Naive thymus-derived CD4-positive, alpha-beta T cell (primary cell): ENCODE measurements at places on chromosomes 6 and 20.
A peak's percentile ranks its signal among the peaks of the same experiment; 100 is the strongest.

DNA sequence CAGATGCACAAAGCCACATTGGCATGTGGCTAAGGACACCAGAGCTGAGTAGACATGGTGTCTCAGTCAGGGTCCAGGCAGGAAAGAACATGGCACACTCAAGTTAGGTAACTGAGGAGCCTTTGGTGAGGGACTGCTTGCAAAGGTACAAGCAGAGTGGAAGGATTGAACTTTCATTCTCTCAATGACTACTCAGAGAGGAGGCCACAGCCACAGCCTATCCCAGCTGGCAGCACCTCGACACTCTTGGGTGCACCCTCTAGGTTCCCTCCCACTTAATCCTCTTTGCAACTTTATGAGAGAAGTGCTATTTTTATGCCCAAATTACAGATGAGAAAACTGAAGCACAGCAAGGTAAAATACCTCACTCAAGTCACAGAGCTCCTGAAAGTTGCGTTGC is 73.4 kb downstream of the ISM1 start:
- DNase-seq = no peak

GRCh38 chr6:169904051-169904922 is 152.9 kb downstream of the ERMARD start:
- no peak for DNase-seq

DNA sequence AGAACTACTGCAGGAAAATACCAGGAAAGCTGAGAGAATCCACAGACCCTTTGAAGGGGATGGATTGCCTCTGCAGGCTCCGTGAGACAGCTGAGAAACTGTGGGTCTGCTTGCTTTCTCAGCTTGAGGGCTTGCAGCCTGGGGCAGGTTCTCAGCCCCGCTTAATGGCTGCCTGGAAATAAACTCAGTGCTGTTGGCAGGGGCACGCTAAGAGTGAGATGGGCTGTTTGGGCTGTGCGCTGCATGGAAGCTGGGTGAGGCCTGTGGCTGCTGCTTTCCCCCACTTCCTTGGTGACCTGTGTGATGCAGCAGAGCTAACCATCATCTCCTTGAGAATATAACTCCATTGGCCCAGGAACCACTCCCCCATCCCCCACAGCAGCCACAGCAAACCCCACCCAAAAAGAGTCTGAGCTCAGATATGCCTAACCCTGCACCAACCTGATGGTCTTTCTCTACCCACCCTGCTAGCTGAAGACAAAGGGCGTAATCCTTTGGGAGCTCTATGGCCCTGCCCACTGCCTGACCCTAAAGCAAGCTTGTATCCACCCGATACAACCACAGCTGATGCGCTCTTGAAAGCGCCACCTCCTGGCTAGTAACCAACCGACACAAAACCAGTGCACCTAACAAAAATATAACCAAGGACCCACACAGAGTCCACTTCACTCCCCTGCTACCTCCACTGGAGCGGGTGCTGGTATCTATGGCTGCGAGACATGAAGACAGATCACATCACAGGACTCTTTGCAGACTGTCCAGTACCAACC is 800.6 kb upstream of the MAP3K7 start:
- DNase-seq = no peak

- no peak for DNase-seq
Observed at GRCh38 chr20:55160037-55160436, 684.6 kb downstream of the DOK5 start.

DNA sequence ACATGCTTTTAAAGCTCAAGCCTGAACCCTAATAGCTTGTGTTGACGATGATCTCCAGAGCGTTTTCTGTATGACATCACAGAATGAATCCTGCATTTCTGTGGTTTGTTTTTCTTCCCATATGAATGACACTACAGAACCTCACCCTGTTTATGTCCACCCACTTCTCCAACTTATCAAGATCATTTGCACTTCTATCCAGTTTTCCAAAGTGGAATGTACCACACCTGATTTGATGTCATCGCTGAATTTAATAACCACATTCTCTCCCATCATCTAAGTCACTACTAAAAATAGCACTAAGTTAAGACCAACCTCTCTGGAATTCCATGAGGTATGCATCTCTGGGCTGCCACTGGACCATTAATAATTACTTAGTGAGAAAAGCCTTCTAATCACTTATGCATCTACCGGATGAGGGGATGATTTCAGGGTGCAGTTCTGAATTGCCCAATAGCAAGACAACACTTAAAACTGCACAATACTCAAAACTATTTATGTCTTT is 33.3 kb upstream of the CITED2 start:
- no peak for DNase-seq

GRCh38 chr20:10920396-10920795 is 246.6 kb upstream of the JAG1 start:
- no peak for DNase-seq

DNA sequence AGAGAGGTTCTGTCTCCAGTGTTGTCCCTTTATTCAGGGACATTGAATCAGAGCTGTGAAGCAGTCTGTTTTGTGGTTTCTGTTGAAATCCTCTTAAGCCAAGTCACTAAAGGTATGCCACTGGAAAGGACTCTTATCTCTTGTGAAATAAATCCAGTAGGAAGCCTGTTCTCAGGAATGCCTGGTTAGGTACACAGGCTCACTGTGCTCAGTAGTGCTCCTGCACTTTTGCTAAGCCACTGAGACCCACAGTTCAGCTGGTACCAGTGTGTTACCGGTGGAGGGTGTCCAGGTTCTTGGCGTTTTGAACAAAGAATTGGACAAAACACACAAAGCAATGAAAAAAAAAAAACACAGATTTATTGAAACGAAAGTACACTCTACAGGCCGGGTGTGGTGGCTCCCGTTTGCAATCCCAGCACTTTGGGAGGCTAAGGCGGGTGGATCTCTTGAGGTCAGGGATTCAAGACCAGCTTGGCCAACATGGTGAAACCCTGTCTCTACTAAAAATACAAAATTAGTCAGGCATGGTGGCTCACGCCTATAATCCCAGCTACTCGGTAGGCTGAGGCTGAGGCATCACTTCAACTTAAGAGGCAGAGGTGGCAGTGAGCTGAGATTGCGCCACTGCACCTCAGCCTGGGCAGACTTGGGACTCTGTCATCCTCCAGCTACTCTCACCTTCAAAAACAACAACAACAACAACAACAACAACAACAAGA is 186.1 kb downstream of the JARID2 start:
- DNase-seq = no peak

GRCh38 chr6:137873273-137873762 is 6.3 kb downstream of the TNFAIP3 start:
- DNase-seq = peak; percentile 29

GRCh38 chr6:136037242-136037875 is 185.9 kb downstream of the PDE7B start:
- DNase-seq = peak; percentile 10

GRCh38 chr6:156427345-156427744 is 349.8 kb upstream of the ARID1B start:
- DNase-seq = no peak

- no peak for DNase-seq
Observed at GRCh38 chr20:22977047-22977785, 57.9 kb upstream of the SSTR4 start.

GRCh38 chr6:118649918-118650581 is 1.3 kb downstream of the CEP85L start:
- no peak for DNase-seq

DNA sequence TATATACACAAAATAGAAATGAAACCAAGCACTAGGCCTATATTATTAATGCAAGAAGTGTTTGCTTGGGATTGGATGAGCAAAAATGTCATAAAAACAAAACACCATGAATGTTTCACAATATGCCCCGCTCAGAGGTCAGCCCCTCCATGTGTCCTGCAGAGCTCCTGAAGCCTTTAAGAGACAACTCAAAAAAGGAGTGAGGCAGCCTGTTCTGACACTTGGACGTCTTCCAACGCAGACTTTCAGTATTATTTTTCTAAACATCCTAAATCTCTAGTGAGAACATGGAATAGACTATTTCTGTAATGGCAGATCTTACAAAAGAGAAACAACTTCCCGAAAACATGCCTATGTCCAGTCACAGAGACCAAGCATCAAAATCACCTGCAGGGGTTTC is 322.6 kb downstream of the PRKN start:
- DNase-seq = no peak

DNA sequence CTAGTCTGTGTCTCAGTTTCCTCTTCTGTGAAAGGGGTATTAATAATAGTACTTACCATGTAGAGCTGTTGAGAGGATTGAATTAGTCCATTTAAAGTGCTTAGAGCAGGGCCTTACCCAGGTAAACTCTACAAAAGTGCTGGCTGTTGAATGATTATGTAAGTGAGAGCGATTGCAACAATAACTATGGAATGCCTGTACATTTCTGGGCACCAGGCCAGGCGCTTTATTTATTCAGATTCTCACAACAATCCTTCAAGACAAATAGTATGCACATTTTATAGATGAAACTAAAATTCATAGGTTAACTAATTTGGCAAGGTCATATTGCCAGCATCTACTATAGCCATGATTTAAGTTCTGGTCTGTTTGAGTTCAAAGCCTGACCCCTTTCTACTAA is 78.3 kb upstream of the MMS22L start:
- no peak for DNase-seq

- peak; percentile 67 for DNase-seq
Observed at GRCh38 chr6:122491919-122492555, 20.4 kb upstream of the SERINC1 start.

DNA sequence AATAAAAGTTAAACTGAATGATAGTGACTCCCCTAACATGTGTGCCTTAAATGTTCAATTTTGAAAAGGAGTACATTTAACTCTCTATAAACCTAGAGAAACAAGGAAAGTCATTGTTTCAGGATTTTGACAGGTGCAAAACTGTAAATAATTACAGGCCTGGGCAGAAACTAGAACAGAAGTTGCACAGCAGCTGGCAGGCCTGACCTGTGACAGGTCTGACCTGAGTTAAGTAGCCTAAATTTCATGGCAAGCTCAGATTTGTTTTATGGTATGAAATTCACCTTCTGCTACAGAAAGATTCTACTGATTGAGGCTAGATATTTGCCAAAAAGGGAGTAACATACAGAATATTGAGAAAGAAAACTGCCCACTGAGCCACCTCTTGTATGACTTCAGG is 166.1 kb downstream of the CDKAL1 start:
- DNase-seq = no peak

DNA sequence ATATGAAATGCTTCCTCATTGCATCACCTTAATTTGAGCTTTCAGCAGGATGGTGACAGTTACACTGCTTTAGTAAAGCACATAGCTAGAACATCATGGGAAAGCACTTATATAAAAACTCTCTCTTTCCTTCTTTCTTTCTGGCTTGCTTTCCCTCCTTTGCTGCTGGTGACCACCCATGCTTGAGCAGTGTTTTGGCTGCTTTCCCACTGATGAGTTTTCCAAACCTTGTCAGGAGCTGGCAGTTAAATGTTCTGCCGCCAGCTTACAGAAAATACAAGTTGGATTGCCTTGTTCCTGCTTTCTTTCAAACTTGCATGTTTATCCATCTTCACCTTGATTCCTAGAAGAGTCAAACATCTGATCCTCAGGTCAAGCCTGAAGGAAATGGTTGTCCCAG is 323.9 kb downstream of the FOXA2 start:
- DNase-seq = no peak

DNA sequence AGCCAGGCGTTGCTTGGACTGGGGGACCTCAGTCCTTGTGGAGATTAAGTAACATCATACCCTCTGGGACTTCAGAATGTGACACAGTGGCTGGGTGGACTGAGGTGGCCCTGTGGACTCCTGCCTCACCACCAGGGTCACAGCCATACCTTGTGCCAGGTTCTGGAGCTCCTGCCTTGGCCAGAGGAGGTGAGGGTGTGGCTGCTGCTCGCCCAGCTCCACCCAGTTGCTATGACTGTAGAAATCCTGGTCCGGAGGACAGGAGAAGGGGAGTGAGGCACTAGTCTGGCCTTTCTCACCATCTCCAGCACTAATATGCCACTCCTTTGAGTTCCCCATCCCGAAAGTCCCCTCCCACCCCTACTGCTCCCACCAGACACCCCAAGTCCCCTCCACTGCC is 1.9 kb downstream of the VWA7 start:
- DNase-seq = no peak

DNA sequence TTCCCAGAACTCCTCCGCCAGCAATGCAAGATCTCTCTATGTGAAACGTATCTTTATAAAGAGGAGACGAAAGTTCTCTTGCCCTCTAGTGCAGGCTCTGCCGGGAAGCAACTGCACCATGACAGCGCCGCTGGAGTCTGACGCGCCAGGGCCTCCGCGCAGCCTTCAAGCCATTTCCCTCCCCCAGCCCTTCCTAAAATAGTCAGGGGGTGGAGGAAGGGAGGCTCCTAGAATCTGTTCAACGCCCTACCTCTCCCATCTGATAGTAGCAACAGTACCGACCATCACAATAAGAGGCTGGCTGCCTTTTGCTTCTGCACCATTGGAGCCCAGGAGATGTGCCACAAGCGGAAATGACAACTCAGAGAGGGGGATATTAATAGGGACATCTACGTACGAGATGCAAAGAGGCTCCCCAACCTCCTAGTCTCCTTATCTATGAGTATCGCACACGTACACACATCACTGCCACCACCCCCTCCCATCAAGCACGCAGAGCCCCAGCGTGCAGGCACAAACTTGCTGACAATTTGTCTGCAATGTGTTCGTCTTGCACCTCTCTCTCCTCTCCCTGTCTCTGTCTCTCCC is 1.0 kb downstream of the SYNE1 start:
- DNase-seq = no peak

- DNase-seq = no peak
Observed at GRCh38 chr6:166715992-166716391, 88.9 kb upstream of the RPS6KA2 start.

DNA sequence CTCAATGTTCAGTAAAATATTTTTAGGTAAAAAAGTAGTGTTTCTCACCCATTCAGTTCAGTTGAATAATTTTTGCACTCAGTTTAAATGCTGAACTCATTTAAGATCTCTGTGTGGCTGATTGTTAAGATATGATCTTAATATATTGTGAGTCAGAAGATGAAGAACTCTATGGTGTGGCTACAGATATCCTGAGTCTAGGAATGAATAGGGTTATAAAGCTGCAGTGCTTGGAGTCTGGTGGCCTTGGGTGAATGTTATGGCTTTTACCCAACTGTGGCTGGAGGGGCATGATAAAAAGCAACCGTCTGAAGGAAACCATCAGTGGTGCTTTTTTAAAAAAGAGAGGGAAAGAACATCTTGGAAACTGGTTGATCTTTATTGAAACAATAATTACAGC is 65.9 kb downstream of the CCN2 start:
- no peak for DNase-seq

- no peak for DNase-seq
Observed at GRCh38 chr6:82078286-82078908, 169.1 kb downstream of the IBTK start.

GRCh38 chr6:11143394-11144371 is 32.2 kb upstream of the ERVFRD-1 start:
- DNase-seq = no peak

- no peak for DNase-seq
Observed at GRCh38 chr6:134039116-134039515, 13.3 kb downstream of the SLC2A12 start.
